Upper lobe of right lung (tissue), 1 donor: ENCODE measurements at places on chromosomes 3 and 15.

- no peak overlapping the region for H3K4me3 ChIP-seq
- no peak overlapping the region for H3K27ac ChIP-seq
- no peaks in the 10 kb centered on the region for H3K36me3 ChIP-seq
- DNase-seq = no peak
Measured at GRCh38 chr3:60803216-60804173, 447.8 kb downstream of the FHIT start.

DNA sequence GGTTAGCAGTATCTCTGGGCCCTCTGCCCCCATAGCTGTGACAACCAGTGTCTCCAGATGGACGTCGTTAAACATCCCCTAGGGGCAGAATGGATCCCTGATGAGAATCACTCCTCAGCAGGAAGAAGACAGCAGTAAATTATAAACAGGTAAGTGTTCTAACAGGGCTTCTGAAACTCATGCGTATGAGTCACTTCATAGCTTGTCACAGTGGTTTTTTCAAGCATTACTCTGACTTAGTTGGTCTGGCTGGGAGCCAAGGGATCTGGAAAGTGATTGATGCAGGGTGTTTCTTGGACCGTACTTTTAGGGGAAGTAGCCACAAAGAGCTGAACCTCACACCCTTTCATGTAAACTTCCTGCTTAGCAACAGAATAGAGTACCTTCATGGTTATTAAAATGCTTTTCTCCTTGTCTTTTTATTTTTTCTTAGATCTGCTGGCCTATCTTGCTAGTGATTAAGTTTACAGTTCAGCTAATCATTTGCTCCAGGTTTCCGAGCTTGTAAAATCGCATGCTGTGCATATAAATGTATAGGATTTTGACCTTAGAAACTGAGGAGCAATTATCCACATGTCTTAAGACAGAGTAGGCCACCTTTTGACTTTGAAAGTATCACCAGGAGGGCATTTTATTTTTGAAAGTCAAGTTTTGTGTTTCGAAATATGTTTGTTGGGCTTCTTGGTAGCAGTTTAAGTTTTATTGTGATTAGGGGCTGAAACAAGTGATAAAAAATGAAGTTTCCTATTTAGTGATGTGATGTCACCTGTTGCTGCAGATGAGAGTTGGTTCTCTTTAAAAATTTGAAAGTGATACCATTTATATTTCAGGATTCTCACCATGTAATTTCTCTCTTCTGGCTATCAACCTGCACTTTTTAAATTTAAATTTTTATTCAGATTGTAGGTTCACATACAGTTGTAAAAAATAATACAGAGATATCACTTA lies 333.9 kb downstream of the PTPRG start:
- no peaks in the 10 kb centered on the region for H3K27me3 ChIP-seq
- peaks cover 12% of the 10 kb centered on the region for H3K4me1 ChIP-seq
- no peak overlapping the region for H3K4me3 ChIP-seq
- no peak for DNase-seq
- H3K27ac ChIP-seq = no peak overlapping the region
- H3K36me3 ChIP-seq = no peaks in the 10 kb centered on the region

GRCh38 chr3:152061296-152061695 lies 187.9 kb downstream of the SUCNR1 start:
- no peaks in the 10 kb centered on the region for H3K4me1 ChIP-seq
- no peak overlapping the region for H3K4me3 ChIP-seq
- no peak overlapping the region for H3K27ac ChIP-seq
- no peaks in the 10 kb centered on the region for H3K27me3 ChIP-seq
- no peaks in the 10 kb centered on the region for H3K36me3 ChIP-seq
- DNase-seq = no peak

DNA sequence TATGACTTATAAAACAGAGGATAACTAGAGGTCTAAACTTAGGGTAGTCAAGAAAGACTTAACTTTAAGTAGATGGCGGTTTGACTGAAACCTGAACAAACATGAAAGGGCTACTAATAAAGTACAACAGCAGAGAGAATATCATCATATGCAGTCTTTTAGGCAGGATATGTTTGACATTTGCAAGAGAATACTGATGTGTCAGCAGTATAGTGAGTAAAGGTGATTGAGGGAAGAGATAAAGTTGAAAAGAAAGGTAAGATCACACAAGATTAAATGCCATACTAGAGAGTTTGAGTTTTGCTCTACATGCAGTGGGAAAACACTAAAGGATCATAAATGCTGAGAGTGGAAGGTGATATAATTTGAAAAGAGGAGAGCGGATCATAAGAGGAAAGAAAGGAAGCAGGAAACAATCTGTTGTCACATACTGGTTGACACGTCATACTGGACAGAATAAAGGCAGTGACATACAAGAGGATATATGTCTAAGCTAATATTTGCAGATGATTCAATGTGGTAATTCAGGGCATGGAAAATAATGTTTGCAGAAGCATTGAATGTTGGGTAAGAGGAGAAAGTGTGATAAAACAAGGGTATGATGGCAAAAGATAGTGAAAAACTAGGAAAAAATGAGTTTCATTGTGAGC lies 223.0 kb downstream of the EPHA6 start:
- no peaks in the 10 kb centered on the region for H3K4me1 ChIP-seq
- H3K27ac ChIP-seq = no peak overlapping the region
- H3K36me3 ChIP-seq = no peaks in the 10 kb centered on the region
- H3K27me3 ChIP-seq = no peaks in the 10 kb centered on the region
- no peak for DNase-seq

GRCh38 chr3:118304557-118304956 lies 730.1 kb downstream of the IGSF11 start:
- no peaks in the 10 kb centered on the region for H3K36me3 ChIP-seq
- no peaks in the 10 kb centered on the region for H3K4me1 ChIP-seq
- no peak for DNase-seq
- no peak overlapping the region for H3K27ac ChIP-seq

DNA sequence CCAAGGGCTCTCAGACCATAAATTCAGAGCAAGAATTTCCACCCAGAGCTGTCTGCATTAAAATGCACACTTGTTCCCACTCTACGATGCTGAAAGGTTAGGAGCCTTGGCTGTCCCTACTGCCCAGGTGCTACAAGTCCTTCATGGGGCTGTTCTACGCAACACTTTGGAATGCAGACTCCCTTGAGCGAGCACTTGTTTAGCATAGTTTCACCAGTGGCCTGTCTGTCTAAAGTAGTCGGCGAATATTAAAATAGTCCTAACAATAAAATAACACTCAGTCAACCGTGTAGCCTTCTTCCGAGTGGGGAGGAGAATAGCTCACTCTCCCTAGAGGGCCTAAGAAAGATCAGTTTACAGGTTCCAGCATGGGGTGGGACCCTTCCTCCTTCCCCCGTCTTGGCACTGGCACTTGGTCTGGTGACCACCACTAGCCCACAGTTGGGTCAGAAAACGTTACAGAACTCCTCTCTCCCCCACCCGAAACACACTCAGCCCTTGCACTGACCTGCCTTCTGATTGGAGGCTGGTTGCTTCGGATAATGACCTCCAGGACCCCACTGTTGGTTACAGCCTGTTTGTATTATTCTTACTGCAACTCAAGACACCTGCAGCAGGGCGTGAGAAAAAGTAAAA lies at the start of gene CLDN16:
Gene CLDN16 (plus strand): TSS at position 586 of the 636 bp plus-strand sequence. CDS start 167 bp downstream, outside the sequence.
- no peaks in the 10 kb centered on the region for H3K27me3 ChIP-seq

DNA sequence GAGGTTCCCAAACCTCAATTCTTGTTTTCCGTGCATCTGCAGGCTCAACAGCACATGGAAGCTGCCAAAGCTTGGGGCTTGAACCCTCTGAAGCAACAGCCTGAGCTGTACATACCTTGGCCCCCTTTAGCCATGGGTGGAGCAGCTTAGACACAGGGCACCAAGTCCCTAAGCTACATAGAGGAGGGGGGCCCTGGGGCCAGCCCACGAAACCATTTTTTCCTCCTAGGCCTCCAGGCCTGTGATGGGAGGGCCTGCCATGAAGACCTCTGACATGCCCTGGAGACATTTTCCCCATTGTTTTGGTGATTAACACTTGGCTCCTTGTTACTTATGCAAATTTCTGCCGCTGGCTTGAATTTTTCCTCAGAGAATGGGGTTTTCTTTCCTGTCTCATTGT lies 24.6 kb downstream of the SRP14 start:
- H3K4me1 ChIP-seq = no peaks in the 10 kb centered on the region
- no peak for DNase-seq
- peaks cover 72% of the 10 kb centered on the region for H3K36me3 ChIP-seq
- H3K27ac ChIP-seq = no peak overlapping the region

GRCh38 chr3:19757773-19758172 lies 176.2 kb downstream of the EFHB start:
- no peaks in the 10 kb centered on the region for H3K36me3 ChIP-seq
- no peaks in the 10 kb centered on the region for H3K27me3 ChIP-seq
- no peak overlapping the region for H3K27ac ChIP-seq
- no peak for DNase-seq
- no peaks in the 10 kb centered on the region for H3K4me1 ChIP-seq

- H3K4me3 ChIP-seq = no peak overlapping the region
- H3K4me1 ChIP-seq = no peaks in the 10 kb centered on the region
Measured at GRCh38 chr3:162780313-162780712, 1283.7 kb downstream of the OTOL1 start.

DNA sequence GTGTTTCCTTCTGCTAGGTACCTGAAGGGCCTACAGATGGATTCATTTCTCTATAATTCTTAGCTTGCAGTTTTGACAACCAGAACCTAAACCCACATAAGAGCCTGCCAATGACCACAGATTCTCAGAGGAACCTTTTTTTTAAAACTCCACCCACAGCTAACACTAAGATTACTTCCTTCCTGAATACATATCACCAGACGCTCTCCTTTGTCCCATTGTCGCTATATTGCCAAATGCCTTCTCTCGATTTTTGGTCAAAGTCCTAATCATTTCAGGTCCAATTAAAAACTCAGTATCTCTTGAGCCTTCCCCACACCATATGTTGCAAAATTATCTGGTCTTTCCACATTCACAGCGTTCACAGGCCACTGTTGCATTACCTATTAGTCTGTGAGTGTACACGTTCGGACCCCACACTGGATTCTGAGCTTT lies 12.4 kb downstream of the ZNF710 start:
- no peak overlapping the region for H3K4me3 ChIP-seq
- DNase-seq = no peak
- peaks cover 6% of the 10 kb centered on the region for H3K4me1 ChIP-seq
- no peaks in the 10 kb centered on the region for H3K27me3 ChIP-seq
- H3K36me3 ChIP-seq = no peaks in the 10 kb centered on the region

- no peaks in the 10 kb centered on the region for H3K27me3 ChIP-seq
- H3K4me3 ChIP-seq = peak overlapping the region; percentile 12
- DNase-seq = no peak
Measured at GRCh38 chr3:141360888-141361598, 7.3 kb upstream of the ZBTB38 start.

DNA sequence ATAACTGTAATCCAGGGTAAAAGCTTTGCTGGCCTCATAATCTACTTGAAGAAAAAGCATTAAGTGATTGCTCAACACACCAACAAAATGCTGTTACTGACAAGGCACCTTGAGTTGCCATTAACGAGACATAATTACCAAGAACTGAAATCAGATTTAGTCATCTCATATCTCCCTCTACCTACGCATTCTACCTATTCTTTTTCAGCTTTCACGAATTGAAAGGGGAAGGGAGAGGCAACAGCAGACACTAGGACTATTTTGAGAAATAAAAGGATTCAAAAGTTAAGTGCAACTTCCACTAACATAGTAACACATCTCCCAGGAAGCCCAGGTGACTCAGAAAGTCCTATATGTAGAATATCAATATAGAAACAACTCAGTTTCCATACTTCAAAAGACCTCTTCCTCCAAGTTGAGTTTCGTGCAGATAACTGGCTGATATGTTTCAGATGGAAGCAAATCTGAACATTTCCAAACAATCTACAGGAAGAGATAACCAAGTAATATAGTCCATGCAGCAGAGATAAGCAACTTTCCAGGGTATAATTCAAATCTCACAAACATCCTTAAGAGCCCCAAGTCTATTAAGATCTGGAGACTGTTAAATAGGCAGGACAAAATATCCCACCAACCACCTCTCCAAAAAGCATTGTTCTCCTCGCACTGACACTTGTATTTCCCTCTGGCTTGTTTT lies 1.9 kb downstream of the OSBPL10 start:
- peak overlapping the region; percentile 75 for H3K4me3 ChIP-seq
- no peaks in the 10 kb centered on the region for H3K27me3 ChIP-seq
- no peak for DNase-seq

DNA sequence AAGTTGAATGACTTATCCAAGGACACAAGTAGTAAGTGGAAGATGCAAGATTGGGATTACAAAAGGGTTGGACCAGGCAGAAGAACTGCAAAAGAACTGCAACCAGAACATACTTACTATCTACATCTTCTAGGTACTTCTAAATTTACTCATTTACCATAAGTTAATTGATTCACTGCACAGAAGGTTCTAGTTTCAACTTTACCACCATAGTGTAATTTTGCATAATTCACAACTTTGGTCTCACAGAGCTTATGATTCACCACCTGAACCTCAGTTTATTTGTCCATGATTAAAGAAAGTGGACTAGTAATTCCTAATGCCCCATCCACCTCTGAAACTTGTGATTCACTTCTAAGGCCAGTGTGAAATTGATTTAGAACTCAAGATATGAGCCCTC lies 236.8 kb upstream of the UBE2E2 start:
- H3K4me3 ChIP-seq = no peak overlapping the region
- no peak overlapping the region for H3K27ac ChIP-seq
- no peak for DNase-seq
- H3K4me1 ChIP-seq = no peaks in the 10 kb centered on the region
- H3K36me3 ChIP-seq = no peaks in the 10 kb centered on the region

GRCh38 chr3:122563717-122564025 lies 429 bp downstream of the PARP9 start:
- no peaks in the 10 kb centered on the region for H3K27me3 ChIP-seq
- H3K4me1 ChIP-seq = peaks cover 29% of the 10 kb centered on the region
- H3K27ac ChIP-seq = peak overlapping the region; percentile 98
- peak overlapping the region; percentile 86 for H3K4me3 ChIP-seq

- peaks cover 9% of the 10 kb centered on the region for H3K4me1 ChIP-seq
- no peak overlapping the region for H3K27ac ChIP-seq
- peak overlapping the region; percentile 46 for H3K4me3 ChIP-seq
- no peaks in the 10 kb centered on the region for H3K36me3 ChIP-seq
Measured at GRCh38 chr15:68559345-68560310, 19.2 kb upstream of the CORO2B start.
